ENCODE measurements at places on chromosomes 13 and 19.

DNA sequence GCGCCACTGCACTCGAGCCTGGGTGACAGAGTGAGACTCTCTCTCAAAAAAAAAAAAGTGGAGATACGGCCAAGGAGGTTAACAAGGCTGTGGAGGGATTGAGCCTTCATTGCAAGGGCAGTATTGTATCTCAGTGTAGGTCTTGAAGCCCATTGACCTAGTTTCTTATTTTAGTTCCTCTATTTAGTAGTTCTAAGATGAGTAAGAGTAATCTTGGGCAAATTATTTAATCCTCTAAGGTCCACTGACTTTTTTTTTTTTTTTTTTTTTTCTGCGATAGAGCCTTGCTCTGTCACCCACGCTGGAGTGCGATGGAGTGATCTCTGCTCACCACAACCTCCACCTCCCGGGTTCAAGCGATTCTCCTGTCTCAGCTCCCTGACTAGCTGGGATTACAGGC, 14.3 kb upstream of the ILF3 start:
- no peak for DNase-seq

- no peak for DNase-seq
Observed at GRCh38 chr13:100184095-100184494, 95.2 kb downstream of the PCCA start.

- no peak for DNase-seq
Observed at GRCh38 chr13:39363382-39363772, 239.6 kb downstream of the LHFPL6 start.

GRCh38 chr13:27853861-27854260, 61.6 kb downstream of the GSX1 start:
- no peak for DNase-seq

GRCh38 chr19:46746281-46747057, at the start of gene STRN4:
TSS of gene STRN4 (minus strand) at chr19:46746450. CDS start at chr19:46746430, 20 bp downstream.
- peak; percentile 66 for DNase-seq

DNA sequence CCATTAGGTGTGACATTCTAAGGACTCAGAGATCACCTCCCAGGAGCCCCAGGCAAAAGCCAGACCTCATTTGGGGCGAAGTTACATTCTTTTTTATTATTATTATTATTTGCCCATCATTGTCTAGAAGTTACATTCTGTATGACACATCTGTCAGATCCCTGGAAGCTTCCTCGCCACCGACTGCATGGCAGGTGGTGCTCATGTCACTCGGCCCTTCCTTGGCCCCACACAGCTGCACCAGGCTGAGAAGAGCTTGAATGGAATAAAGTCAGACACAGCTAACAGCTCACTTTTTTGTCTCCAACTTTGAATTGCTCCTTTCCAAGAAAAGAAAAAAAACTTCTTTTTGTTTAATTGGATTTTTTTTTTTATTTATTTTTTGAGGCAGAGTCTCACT, 41.4 kb upstream of the LDLR start:
- no peak for DNase-seq

DNA sequence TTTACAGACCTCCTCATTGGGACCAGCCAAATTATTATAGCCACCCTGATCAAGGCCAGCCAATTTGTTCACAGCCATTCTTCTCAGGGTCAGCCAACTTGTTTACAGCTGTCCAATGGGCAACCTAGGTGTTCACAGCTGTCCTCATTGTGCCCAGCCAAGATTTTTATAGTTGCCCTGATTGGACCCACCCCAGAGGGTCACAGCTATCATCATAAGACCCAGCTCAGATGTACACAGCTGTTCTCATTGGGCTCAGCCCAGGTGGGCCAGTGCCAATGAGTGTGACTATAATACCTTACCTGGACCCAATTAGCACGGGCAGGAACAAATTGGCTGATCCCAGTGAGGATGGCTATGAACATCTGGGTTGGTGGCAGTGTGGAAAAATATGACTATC, 1151.8 kb downstream of the UQCRFS1 start:
- no peak for DNase-seq

GRCh38 chr19:7263066-7263465, 31.1 kb downstream of the INSR start:
- no peak for DNase-seq

- no peak for DNase-seq
Observed at GRCh38 chr13:71339736-71340135, 527.3 kb downstream of the DACH1 start.

DNA sequence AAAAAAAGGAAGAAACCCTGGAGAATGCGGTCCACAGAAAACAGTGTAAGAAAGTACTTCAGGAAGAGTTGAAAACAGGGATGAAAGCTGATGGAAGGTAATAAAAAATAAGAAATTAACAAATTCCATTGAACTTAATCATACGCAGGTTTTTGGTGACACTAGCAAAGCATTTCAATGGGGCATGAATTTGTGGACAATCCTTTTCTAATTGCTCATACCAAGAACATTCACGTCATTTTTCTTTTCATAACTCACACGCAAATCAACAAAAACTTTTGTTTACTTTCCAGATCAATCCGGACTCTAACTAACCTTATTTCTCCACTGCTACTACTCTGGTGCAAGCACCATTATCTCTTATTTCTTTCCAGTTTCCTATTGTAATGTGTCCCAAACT, 1195.0 kb downstream of the SLITRK5 start:
- DNase-seq = no peak

GRCh38 chr19:23259961-23260360, 9.8 kb upstream of the ZNF724 start:
- DNase-seq = no peak

DNA sequence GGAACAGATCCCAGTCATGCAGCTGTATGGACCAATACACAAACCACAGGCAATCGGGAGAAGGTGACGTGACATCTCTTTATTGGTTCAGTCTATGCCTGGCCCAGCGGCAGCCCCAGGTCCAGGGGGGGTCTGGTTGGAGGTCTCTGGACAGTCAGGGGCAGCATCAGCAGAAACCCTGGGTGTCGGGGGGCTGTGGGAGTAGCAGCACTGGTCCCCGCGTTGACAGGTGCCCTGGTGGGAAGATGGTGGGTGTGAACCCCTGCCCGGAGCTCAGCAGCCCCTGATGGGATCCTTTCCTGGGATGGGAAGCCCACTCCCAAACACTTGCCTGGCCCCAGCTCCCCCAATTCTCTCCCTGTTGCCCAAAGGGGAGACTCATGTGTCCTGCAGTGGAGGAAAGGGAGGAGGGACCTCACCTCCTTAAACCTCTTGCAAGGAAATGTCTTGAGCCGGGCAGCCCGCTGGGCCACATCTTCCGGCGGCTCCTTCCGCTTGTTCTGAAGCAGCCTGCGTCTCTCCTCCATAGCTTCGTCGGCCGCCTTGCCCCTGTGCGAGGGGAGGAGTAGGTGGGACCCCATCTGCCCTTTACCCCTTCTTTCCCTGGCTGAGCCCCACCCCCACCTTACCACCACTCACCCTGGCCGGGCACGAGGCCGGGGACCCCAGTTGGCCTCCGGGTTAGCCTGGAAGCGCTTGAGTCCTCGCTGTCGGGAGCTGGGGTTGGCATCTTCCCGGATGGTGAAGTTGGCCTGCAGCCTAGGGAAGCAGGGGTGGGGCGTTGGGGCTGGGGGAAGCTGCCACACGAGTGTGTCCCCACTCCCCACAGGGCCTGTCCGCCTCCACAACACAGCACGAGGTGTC, 2.4 kb upstream of the LYL1 start:
- DNase-seq = no peak

- no peak for DNase-seq
Observed at GRCh38 chr13:48738311-48738710, 84.6 kb downstream of the CYSLTR2 start.

- DNase-seq = no peak
Observed at GRCh38 chr19:35476149-35476548, 14.1 kb downstream of the KRTDAP start.
